ENCODE measurements at places on chromosomes 4 and X.

GRCh38 chrX:16711893-16712547 is 449 bp downstream of the CTPS2 start:
- no peak for DNase-seq

DNA sequence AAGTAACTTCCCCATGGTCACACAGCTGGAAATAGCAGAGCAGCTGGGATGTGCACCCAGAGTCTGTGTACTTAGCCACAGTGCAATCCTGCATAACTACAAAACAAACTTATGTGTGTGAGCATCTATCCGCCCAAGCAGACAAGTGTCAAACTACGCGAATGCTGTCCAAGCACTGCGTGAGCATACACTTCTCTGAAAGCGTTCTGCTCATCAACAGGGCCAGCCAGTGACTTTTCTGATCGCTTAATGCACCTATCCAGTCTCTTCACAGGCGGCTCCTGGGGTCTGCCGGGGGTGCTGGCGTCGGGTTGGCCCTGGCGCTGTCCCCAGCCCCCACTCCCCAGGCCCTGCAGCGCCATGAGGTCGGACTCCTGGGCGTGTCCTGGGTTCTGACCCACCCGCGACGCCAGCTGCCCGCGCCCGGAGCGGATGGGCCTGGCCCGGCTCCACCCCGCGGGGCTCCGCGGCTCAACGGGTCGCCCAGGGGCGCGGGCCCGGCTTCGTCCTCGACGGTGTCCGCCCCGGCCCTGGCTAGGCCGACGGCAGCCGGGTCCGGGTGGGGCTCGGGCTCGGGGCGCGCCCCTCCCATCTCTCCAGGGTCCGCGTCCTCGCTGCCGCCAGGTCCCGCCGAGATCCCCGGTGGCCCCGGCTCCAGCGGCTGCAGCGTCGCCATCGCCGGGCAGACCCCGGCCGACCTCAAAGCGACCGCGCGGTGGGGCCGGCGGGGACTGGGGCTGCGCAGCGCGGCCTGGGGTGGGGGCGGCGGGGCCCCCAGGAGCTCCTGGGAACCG is 1.3 kb upstream of the ZNF141 start:
- DNase-seq = no peak

- no peak for DNase-seq
These were observed 831.1 kb upstream of the PABPC4L start for GRCh38 chr4:135032670-135033069.

DNA sequence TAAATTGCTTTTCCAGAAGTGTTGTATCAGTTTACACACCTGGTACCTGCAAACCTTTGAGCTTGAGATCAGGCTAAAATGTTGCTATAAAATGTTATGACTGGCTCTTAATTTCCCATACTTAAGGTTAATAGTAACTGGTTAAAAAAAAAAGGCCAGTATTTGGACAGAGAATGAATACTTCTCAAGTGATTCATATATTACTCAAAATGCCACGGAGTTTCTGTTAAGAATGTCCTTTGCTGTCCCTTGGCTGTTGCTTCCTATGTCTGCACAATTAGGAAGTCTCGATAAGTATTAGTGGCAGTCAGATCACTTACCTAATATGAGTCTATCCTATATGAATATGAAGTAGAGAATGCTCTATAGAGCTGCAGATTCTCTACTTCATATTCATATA is 232.2 kb upstream of the IGFBP7 start:
- no peak for DNase-seq

DNA sequence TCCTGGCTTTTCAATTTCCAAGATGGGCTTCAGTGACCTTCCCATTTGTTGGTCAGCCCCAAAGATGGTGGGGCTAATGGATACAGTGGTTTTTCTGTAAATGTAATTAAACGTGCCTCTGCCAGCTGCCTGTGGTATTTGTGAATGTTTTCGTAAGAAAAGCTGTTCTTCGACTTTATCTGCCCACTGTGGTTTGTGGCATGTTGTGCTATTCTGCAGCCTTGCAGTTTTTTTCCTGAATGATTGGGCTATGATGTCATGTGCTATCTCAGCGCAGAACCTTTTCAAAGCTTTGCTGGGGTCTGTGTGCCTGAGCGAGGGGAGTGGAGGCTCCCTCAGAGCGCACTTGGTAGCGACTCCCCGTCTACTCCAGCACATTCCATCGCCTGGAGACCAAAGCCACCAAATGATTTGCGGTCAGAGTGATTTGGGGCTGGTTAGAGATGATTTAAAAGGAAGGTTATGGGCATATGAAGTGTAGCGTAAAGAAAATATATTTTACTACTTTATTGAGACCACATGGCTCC is 137.5 kb downstream of the PALLD start:
- DNase-seq = peak; percentile 95

DNA sequence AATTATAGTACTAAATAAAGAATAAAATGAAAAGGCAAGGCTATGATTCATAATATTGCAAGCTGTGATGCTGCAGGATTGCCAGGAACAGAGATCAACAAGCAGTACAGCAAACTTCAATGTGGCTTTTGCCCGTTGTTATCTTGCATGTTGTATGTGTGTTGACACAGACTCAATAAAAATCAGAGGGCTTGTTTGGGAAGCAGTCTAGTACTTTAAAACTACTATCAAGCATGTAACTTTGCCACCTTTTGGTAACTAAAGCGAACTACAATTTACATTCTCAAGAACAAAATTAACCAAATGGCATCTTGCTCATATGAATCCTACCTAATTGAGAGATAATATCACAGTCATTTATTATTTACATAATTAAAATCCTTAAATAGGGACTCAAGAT is 79.8 kb upstream of the GPM6A start:
- no peak for DNase-seq

DNA sequence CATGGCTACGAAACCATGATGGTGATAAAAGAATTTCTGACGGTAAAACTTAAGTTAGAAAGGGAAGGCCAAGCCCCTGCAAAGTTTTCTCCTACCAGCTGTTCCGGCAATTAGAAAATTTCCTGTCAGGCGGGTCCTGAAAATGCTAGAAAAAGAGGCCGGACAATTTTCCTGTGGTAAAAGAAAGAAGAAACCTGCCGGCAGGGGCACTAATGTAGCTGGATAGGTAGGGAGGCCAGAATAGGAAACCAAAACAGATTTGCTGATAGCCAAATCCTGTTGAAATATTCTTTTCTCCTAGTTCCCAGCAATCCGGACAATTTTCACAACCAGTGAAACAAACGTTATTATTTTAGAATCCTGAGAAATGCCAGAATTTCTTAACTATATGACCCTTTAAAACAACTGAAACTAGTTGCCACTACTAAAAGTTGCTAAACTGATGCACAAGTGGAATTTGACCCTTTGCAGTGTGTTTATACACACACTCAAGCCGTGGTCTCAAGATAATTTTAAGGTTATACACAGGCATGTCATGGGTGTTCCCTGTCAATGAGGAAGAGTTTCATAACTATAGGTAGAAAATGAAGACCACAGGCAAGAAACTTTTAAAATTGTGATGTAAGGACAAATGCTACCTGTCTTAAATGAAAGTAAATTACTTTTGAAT is 47.7 kb downstream of the RPS6KA3 start:
- DNase-seq = no peak

GRCh38 chr4:100651499-100652175 is 133.8 kb upstream of the EMCN start:
- DNase-seq = no peak

DNA sequence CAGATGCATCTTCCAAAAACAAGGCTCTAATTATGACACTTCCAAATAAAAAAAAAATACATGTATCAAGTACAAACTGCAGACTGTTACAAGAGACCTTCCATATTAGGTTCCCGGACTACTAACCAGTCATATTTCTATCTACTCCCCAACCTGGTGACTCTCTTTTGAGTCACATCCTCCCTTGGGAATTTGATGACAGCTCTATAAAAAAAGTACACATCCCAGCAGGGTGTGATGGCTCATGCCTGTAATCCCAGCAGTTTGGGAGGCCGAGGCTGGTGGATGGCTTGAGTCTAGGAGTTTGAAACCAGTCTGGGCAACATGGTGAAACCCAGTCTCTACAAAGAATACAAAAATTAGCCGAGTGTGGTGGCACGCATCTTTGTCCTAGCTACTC is 14.9 kb downstream of the RPGR start:
- DNase-seq = peak; percentile 49

GRCh38 chr4:77347351-77347966 is 190.5 kb downstream of the CCNG2 start:
- DNase-seq = no peak

- no peak for DNase-seq
These were observed 8.8 kb downstream of the GPRIN3 start for GRCh38 chr4:89298788-89299152.

DNA sequence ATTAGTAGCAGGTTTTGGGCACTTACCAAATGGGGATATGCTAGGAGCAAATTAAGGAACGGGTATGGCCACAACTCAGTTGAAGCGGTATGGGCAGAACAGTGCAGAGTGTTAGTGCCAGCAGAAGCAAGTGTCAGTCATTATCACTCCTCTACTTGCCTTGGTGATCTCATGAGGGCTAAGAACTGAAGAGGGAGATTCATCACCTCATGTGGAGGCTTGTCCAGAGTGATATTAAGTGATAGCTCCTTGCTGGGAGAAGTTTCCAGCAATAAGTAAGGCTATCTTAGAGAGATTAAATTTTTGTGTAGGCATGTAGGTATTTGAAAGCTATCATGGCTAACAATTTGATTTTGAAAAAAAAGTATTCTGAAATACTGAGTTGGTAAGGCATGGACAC is 615.4 kb upstream of the SMIM31 start:
- DNase-seq = no peak
